ENCODE measurements at places on chromosomes 5 and 9. TPM values are rescaled to one million over a fixed set of nuclear protein-coding genes. Genes with fewer than 3 reads are reported as not detected.

DNA sequence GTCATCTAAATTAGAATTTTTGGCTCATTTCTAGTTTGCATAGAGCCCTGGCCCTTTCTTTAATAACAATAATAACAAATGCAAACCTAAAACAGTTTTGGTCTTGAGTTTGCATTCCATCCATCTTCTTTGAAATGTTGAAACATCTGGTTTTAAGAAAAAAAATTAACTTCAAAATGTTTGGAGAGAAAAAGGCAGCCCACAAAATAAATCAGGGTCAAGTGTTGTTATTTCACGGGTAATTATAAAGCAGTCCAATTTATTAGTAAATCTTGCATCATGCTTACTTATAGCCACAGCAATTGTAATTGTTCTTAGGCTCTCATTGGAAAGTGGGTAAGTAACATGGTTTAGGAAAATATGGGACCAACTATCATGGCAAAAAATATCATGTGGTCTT, 247.0 kb upstream of the MEF2C start:
- DNase-seq = no peak

GRCh38 chr5:82603033-82603987, 325.2 kb upstream of the RPS23 start:
- DNase-seq = no peak

GRCh38 chr5:39498278-39498952, 73.6 kb upstream of the DAB2 start:
- no peak for DNase-seq

DNA sequence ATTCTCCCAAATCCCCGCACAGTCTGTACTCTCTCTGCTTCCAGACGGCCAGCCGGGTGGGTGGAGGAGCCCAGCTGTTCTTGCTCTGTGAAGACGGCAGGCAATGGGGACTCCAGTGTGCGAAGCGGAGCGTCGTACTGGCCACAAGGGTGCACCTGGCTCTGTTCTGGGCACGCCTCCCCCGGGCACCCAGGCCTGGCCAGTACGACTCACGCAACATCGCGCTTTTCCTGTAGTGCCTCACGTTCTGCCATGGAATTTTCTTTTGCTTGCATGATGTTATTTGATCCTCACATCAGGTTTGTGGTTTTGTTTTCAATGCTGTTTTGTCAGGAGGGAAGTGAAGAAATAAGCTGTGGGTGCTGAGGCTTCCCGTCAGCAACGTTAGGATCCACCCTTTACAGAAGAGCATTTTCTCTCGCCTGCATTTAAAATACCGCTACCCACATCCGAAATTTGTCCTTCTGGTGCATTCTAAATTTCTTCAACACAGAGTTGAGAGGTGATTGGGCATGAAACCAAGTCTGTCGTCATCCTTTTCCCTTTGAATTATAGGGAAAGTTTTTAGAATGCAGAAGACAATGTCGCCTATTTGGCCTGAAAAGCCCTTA, 311.7 kb downstream of the TRIM36 start:
- DNase-seq = no peak

FOXD4L5 gene
- 0.59 TPM for total RNA-seq

GRCh38 chr9:114086009-114086408, 7.9 kb upstream of the AMBP start:
- no peak for DNase-seq

Data from Calu3 (cell line).